Hematopoietic multipotent progenitor cell treated with erythropoietin and hydrocortisone succinate and interleukin-3 and kit ligand, for 4 days (in vitro differentiated cells): ENCODE measurements at places on chromosomes 16 and 17.

DNA sequence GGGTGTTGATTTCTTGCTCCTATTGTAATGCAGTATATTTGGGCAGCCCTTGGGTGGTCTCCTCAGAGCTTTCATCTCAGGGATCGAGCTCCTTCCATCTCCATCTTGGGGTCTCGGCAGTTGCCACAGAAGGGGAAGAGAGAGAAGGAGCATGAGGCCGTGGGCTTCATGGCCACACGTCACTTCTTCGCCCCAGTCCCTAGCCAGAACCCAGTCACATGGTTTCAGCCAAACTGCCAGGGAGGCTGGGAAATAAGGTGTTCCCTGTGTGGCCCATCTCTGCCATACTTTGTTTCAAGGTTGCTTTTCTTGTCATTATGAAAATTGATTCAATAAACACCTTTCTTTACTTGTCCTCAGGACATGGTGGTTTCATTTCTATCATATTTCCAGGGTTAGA, 68.4 kb upstream of the NKD1 start:
- DNase-seq = no peak

- no peak for DNase-seq
Observed at GRCh38 chr17:81672504-81672903, 6.0 kb downstream of the CCDC137 start.

DNA sequence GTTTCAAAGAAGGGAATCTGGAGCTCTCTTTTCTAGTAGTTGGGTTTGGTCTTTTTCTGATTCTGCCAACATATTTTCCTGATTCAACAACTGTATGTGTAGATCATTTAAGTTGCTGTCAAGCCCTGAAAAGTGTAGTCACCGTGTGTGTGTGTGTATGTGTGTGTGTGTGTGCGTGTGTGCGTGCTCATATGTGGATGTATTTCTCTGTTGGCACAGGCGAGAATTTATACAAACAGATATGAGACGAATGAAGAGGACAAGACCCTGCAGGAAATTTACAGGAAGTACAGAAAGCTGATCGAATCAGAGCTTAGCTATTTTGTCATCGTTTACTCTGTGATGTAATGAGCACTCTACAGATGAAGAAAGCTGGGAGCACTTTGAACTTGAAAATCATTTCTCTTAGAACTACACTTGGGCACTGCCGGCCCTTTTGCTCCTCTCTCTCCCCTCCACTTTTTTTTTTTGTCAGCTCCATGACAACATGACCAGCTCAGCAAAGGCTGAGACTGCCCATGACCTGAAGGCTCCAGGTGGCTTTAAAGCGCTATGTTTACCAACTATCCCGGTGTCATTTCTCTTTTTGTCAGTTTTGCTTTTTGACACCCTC, 11.2 kb downstream of the FBXO39 start:
- no peak for DNase-seq

- DNase-seq = peak; percentile 30
Observed at GRCh38 chr17:4341616-4341977, 24.9 kb downstream of the UBE2G1 start.

GRCh38 chr16:89285381-89285780, 67.9 kb downstream of the ZNF778 start:
- DNase-seq = no peak

DNA sequence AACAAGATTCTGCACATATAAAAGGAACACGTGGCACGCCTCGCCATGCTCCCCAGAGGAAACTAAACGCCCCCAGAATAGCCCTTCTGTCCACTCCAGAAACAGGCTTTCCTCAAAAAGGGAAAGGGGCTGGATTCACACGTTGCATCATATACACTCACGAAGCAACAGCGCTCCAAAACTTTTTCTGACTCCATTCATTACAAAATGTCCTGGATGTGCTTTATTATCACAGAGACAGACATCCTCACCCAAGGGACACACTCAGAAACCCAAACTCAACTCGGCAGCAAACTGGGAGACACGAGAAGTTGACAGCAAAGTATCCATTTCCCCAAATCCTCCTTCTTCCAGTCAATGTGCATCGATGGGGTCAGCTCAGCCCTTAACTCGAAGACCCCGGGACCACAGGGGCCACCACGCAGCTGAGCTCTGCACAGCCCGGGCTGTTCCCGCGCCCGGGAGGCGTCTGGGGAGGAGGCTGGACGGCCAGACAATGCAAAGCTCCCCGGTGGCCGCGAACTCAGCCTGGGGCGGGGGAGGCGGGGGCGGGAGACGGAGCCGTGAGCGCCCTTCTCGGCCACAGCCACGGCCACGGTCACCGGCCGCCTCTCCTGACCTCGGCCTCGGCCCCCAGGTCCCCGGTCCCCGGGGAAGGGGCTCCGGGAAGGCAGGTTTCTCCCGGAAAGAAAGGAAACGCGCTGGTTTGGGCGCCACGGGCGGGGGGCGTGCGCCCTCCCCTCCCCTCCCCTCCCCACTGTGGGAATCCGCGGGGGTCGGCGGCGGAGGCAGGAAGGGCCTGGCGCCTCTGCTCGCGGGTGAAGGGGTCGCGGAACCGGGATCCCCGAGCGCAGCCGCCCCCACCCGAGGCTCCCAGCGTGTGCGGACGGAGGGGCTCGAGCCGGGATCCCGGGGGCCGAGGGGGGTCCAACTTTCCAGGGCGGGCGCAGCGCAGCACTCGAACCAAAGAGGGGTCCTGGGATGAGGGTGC, 1.2 kb downstream of the NXN start:
- no peak for DNase-seq

GRCh38 chr16:2912330-2913199, 834 bp downstream of the FLYWCH1 start:
- DNase-seq = peak; percentile 56

DNA sequence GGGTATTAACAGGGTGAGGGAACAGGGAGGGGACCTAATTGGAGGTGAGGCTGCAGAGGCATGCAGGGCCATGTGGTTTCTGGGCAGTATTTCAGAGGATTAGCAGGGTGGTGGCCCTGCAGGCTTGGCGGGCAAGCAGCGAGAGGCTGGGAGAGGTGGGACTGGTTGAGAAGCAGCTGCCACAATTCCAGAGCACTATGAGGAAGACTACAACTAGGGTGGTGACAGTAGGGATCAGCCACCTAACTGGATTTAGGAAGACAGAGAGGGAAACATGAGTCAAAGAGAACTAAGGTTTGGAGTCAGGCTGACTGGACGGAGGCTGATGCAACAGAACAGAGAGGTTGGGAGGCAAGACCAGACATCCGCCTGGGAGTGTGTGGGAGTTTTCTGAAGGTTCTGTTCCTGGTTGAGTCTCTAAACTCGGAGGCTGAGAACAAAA, 12.3 kb downstream of the ALOXE3 start:
- no peak for DNase-seq

DNA sequence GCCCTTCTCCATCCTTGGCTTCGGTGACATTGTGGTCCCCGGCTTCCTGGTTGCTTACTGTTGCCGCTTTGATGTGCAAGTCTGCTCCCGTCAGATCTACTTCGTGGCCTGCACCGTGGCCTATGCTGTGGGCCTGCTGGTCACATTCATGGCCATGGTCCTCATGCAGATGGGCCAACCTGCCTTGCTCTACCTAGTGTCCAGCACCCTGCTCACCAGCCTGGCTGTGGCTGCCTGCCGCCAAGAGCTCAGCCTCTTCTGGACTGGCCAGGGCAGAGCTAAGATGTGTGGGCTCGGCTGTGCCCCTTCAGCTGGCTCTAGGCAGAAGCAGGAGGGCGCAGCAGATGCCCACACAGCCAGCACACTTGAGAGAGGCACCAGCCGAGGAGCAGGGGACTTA, 1.5 kb downstream of the SPPL2C start:
- DNase-seq = no peak

DNA sequence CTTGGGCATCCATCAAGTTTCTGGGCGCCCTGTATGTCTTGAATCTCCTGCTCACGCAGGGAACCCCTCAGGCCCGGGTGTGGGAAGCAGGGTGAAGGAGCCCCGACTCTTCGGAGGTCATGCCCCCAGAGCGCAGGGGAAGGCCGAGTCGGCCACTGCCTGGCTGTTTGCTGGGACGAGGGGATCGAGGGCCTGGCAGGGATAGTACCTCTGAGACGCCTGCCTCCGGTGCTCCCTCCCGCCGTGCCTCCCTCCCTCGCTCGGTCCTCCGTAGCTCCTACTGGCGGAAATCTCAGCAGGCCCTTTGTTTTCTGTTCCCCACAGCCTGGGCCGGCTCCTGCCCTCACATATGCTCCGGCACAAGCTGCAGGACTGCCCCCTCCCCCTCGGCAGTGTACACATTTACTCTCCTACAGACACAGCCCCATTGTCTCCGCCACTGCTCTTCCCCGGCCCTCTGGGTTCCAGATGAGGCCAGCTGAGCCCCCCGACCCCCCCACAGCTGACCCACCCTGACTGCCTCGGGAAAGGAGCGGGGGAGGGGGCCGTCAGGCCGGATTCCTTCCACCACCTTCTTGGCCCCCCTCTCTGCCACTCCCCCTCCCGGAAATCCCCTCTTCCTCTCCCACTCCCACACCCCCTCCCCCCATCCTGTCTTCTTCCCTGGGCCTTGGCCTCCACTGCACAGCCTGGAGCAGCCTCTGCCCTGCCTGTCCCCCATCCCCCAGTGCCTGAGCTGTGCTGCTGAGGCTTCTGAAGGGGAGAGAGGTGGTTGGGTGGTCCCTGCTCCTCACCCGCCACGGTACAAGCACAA, 1.4 kb downstream of the TRAF4 start:
- DNase-seq = peak; percentile 57

- DNase-seq = peak; percentile 42
Observed at GRCh38 chr17:60586288-60586974, 13.6 kb upstream of the PPM1D start.

DNA sequence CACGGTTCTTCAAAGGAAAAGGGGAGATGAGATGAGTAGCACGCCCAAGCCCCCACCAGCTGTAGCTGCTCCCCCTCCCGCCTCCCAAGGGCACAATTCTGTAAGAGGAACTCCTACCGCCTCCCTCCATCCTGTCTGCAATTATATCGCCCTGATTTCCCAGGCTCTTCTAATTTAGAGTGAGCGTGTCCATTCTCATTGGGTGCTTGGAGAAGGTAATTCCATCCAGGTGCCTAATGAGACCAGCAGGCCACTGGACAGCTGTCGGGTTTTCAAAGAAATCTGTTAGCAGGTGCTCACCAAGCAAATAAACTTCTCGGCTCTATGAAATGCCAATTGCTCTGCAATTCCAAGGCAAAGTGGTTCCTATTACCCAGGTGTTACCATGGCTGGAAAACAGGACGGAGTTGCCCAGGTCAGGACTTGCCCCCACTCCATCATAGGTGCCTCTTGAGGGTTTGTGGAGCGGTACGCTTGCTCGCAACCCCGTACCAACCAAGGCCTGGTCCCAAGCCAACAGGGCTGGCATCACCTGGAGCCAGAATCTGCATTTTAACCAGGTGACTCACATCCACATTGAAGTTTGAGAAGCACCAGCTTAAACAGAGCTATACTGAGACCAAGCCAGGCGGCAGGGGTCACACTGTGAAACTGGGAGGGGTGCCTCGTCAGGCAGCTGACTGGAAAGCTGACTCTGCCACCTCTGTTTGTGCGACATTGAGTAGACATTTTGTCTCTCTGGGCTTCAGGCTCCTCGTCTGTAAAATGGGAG, 16.5 kb upstream of the MEAK7 start:
- DNase-seq = no peak

DNA sequence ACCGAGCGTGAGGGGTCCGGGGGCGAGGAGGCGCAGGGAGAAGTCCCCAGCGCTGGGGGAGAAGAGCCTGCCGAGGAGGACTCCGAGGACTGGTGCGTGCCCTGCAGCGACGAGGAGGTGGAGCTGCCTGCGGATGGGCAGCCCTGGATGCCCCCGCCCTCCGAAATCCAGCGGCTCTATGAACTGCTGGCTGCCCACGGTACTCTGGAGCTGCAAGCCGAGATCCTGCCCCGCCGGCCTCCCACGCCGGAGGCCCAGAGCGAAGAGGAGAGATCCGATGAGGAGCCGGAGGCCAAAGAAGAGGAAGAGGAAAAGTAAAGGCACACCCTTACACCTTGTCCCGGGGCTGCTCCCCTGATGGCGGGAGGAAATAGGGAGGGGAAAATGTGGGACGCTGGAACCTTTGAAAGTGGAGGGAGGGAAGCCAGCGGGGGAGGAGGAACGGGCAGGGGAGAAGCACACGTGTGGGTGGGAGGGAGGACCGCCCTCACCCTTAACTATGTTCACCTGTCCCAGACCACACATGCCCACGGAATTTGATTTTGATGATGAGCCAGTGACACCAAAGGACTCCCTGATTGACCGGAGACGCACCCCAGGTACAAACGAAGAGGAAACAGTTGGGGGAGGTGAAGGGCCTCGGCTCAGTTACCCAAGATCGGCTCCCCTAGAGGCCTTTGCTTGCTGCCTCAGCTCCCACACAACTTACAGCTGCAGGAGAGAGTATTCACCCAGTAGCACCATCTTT, 916 bp downstream of the PAGR1 start:
- DNase-seq = peak; percentile 85
